D341Med (cell line): ENCODE measurements at places on chromosomes 12 and 14.

GRCh38 chr12:26331960-26332359, 136.6 kb downstream of the SSPN start:
- no peak for DNase-seq

DNA sequence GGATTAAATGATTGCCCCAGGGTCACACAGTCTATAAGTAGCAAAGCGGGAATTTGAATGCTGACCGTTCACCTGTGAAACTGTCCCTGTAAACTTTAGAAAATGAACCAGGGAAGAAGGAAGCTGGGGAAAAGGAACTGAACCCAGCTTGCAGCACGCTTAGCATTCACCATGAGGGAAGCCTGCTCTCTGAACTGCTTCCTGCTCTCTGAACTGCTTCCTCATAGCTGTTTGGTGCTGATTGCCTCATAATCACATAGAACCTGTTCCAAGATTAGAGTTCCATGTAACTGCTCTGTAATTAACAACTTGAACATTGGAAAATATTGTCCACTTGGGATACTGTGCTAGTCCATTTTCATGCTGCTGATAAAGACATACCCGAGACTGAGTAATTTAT, 1504.8 kb upstream of the TMEM132C start:
- no peak for DNase-seq

- no peak for DNase-seq
These were observed 102.5 kb downstream of the SLC41A2 start for GRCh38 chr12:104855599-104855998.

DNA sequence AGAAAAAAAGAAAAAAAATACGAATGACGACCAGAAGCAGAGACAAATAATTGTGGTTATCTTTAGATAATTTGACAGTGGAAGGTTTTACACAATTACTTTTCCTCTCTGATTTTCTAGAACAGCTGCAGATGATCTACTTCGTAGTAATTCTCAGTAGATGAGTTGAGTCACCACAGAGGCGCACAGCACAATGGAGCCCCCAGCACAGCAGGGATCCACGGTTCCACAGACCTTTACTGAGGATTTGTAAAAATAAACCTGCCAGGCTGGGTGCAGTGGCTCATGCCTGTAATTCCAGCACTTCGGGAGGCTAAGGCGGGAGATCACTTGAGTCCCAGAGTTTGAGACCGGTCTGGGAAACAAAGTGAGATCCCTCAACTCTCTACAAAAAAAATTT, 29.3 kb downstream of the AMN start:
- DNase-seq: no peak

GRCh38 chr12:172732-173161, 41.2 kb downstream of the SLC6A12 start:
- DNase-seq: no peak

DNA sequence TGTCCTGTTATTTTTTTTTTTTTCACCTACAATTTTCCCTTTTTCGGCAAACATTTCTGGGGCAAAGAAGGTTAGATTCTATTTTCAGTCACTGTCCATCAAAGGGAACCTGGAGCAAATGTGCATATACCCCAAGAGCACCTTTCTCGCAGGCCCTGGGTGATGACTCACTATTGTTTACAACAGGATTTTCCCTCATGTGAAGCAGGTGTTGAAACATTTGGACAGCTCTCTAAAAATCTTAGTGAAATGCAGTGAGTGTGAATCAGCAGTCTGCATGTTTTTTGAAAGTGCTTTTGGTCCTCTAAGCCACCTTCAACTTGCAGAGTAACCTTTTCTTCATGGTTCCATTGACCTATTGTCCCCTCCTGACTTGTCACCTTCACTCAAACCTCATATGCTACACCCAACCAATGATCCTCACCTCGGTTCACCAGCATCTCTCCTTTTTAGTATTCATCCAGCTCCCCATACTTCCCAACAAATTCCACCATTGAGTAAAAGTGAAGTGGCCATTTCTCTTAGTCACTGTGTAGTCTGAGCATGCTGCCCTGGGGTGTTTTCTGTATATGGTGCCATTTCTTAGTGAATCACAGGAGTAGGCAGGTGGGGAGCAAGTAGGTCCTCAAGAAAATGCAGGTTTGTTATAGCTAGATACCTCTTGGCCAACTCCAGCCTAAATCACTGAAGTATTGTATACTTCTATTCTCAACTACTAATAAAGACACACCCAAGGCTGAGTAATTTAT, 260.2 kb downstream of the BMP4 start:
- no peak for DNase-seq

GRCh38 chr14:34665785-34666435, 36.0 kb upstream of the SNX6 start:
- no peak for DNase-seq

DNA sequence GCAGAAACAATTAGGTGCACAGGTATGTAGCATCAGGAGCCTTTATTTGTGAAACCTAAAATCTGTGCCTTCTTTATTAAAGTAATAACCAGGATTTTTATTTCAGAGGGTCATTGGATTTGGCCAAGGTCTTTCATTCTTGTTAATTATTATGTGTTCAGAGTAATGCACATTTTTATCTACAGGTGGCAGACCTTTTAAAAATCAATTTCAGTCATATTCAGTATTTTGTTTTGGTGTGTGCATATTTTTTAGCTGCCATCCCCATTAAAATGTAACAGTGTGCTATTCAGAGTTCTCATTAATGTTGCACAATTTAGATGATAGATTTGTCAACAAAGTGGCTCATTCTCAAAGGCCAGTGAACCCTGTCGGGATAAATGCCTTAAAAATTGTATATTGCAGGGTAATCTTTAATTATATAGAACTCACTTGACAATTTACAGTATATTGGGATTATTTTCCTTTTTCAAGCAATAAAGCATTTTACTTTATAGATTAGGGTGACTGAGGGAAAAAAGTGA, 319.3 kb upstream of the SOX5 start:
- DNase-seq: no peak

DNA sequence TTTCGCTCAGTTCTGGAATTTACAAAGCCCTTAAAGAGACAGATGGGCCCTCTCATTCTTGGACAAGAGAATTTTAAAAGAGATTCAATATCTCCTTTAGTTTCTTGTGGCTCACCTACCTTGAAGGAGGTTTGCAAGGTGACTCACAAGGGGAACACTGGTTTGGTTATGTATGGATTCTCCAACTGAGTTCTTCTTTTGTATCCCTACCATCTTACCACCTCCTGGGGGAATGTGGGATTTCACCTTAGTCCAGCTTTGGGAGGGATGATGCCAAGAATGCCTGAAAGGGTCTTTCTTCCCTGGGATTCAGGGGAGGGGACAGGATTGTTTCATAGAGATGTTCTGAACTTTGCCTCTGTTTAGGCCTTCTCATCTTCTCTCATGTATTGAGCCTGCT, 3.7 kb downstream of the PPP4R4 start:
- DNase-seq: no peak

GRCh38 chr14:57957441-57957840, 91.5 kb upstream of the SLC35F4 start:
- DNase-seq: no peak

DNA sequence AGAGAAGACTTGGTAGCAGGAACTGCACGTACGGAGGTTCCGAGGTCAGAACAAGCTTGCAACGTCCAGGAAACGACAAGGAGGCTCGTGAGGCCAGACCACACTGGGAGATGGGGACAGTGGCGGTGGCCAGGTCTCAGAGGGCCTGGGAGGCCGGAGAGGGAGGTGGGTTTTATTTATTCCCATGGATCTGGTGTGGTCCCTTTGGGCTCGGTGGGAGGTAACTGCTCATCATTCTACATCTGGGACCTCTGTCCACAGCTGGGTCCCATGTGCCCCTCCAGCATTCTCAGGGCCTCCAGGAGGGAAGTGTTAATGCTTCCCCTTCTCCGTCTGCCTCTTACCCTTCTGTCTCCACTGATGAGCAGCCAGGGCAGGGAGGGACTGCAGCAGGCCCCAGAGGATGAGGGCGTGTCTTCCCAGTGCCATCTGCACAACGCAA, 35.7 kb upstream of the NCOR2 start:
- DNase-seq: no peak

GRCh38 chr12:21151184-21151583, 20.2 kb downstream of the SLCO1B1 start:
- DNase-seq: no peak

- DNase-seq: no peak
These were observed 18.4 kb downstream of the USP44 start for GRCh38 chr12:95532851-95533250.

GRCh38 chr14:94728950-94729349, 41.0 kb downstream of the GSC start:
- no peak for DNase-seq

DNA sequence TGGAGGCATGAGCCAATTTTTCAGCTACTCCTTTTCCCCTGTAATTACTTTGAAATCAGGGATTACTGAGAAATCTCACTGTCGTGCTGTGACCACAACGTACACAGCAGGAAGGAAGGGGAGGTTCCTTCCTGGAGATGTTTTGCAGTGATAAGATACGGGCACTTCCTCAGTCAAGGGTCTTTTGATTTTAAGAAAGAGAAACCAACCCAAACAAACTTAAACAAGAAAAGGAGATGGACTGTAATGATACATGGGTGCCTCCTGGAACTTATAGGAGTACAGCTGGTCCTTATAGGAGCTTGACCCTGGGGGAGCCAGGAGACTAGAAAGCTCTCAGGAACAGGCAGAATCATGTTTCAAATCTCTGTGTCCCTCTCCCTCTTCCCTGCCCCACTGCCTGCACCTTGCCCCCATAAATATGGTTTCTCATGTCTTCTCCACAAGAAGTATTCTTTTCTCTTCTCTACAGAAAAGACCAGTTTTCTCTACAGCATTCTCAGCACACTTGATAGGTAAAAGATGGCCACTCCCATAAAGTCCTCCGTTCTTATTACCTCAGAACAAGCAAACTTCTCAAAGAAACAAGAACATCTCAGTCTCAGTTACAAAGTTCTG, 281.1 kb upstream of the AMIGO2 start:
- no peak for DNase-seq

DNA sequence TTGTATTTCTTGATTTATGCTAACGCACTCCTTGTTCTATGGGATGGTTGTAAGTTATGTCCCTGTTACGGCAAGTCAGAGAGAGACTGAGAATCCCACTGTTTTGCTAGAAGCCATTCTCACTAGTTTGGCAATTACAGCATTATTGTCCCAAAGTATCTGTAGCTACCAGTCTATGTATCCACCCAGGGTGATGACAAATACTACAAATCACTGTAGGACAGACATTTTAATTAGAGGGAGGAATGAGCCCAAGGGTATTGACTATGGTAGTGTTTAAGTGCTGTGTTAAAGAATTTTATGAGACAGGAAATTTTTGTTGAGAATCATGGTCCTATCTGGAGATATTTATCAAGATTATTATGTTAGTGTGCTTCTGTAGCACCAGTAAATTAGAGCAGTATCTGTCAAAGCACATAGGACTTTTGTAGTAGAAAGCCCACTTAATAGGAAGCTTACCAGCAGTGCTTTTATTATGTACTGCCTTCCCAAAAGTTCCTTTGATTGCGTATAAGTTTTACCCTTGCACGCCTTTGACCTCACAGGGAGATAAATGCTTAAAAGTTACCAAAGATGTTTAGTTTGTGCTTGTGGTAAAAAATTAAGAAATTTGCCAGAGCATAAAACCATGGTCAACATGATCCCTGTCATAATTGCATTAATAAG, 10.7 kb downstream of the PRKCH start:
- DNase-seq: no peak

DNA sequence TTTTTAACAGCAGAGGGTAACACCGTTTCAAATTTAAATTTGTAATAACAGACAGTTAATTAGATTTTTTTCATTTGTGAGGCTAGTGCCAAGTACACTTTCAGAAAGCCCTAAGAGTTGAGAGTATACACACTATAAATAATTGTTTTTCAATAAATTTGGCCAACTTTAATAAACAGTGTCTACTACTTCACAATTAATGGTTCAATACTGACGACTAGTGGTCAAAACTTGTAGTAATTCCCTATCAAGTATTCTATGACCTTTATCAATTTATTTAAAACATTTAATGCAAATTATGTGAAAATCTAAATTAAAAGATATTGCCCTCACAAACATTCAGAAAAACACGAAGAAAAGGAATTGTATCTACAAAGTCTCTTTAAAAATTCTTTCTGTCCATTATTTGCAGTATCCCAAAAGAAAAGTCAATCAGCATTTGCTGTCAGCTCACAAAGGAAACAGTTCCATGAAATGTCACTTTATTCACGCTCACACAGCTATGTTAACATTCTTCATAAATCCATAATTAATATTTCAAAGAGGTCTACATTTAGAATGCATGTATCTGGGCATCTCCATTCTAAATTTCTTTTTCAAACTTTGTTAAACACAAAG, 91.2 kb downstream of the CEP128 start:
- DNase-seq: no peak

DNA sequence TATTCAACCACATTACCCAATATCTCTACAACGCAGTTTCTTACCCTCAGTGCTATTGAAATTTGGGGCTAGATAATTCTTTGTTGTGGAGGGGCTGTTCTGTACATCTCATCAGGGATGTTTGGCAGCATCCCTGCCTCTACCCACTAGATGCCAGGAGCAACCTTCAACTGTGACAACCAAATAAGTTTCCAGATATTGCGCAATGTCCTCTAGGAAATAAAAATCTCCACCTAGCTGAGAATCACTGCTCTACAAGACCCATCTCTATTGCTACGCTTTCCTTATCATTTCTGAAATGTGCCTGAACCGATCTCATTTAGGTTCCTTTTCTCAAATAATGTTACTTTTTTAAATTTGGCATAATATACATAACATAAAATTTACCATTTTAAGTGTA, 155.2 kb upstream of the G2E3 start:
- no peak for DNase-seq

DNA sequence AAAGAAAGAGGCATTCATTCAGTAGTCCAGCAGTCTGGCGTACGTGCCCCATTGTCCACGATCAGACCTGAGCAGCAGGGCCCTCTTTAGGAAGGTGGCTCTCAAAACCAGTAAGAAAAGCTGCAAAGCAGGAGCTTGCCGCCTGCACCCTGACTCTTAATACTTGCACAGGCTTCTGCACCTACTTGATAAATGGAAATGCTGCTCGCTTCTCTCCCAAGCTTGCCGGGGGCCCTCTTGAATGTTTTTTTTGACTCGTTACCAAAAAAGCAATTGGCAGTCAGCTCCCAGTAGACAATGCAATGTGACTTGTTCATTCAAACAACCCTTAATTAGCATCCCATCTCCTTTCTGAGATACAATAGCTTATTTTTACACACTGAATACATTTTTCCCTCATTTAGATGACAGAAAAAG, 27.2 kb upstream of the PTPRB start:
- no peak for DNase-seq

- DNase-seq: no peak
These were observed 200.9 kb downstream of the RAD51B start for GRCh38 chr14:68020493-68020892.

GRCh38 chr14:60090864-60091519, 731 bp upstream of the PCNX4 start:
- peak; percentile 55 for DNase-seq

GRCh38 chr12:569803-570434, 93.3 kb downstream of the NINJ2 start:
- DNase-seq: peak; percentile 96

GRCh38 chr14:99389174-99389826, 91.4 kb downstream of the SETD3 start:
- peak; percentile 90 for DNase-seq

GRCh38 chr14:36915081-36915480, 253.4 kb downstream of the PAX9 start:
- DNase-seq: no peak

GRCh38 chr12:72272731-72273498, 745 bp downstream of the TRHDE start:
- DNase-seq: peak; percentile 77
